Aorta (tissue), 5 donors: ENCODE measurements at places on chromosomes 11 and 22. TPM values are rescaled to one million over a fixed set of nuclear protein-coding genes. Genes with fewer than 3 reads are reported as not detected.

GRCh38 chr22:43101306-43101705, 9.2 kb upstream of the BIK start:
- no peak overlapping the region for H3K27ac ChIP-seq
- no peaks in the 10 kb centered on the region for H3K27me3 ChIP-seq
- H3K36me3 ChIP-seq = no peaks in the 10 kb centered on the region
- H3K4me1 ChIP-seq = no peaks in the 10 kb centered on the region

DNA sequence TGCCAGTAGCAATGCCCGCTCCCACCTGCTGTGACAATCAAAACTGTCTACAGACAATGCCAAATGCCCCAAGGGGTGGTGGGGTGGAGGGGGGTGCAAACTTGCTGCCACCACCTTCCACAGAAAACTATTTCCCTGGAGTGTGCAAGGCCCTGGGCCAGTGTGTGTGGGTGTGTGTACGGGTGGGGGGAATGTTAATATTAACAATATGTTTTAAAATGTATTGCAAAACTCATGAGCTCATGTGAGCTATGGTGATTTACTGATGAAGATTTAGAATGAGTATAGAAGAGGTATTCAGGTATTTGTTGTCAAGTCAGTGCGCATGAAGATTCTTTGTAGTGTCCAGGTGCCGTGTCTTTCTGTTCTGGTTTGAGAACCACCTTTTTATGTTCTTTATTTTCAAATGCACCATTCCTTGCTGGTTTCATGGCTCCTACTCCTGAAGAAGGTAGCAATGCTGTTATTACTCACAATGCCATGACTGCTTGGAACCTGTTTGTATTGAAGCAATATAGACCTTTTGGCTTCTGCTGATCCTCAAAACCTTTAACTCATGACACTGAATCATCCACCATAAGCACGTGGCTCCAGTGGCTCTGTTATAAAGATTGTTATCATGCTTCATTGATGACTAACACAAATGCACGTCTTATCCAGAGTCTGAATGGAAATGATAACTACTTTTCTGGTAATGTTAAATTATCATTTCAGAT, 29.9 kb upstream of the AQP11 start:
- H3K4me3 ChIP-seq = no peak overlapping the region
- H3K4me1 ChIP-seq = no peaks in the 10 kb centered on the region
- H3K27ac ChIP-seq = no peak overlapping the region
- no peaks in the 10 kb centered on the region for H3K27me3 ChIP-seq

GRCh38 chr11:77170107-77170506, 42.1 kb downstream of the MYO7A start:
- H3K4me1 ChIP-seq = no peaks in the 10 kb centered on the region
- no peaks in the 10 kb centered on the region for H3K36me3 ChIP-seq

DNA sequence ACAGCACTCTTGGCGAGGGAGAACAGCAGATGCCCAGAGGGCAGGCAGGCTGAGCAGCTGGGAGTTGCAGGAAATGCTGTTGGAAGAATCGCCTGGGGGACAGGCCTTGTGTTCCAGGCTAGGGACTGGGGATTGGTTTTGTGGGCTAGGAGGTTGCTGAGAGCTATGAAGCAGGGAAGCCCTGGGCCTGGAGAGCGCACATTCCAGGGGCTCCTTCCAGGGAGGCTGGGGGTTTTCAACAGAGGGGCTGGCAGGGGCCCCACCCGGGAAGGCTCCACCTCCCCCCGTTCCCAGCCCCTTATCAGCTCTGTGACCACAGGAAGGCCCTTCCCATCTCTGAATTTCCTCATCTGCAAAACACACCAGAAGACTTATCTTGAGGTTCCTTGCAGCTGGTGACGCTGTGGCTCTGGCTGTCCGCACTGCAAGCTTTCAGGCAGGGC, 21.7 kb downstream of the WNT11 start:
- H3K4me1 ChIP-seq = no peaks in the 10 kb centered on the region
- no peak overlapping the region for H3K27ac ChIP-seq
- DNase-seq = no peak
- H3K4me3 ChIP-seq = no peak overlapping the region

GRCh38 chr22:38881997-38882879, 10.2 kb upstream of the CBX6 start:
- H3K4me3 ChIP-seq = no peak overlapping the region
- DNase-seq = peak; percentile 89
- no peaks in the 10 kb centered on the region for H3K27me3 ChIP-seq
- H3K4me1 ChIP-seq = peaks cover 7% of the 10 kb centered on the region

Gene NCAPD3
- 11.7 TPM for polyA plus RNA-seq

Gene PAX6
- polyA plus RNA-seq = not detected

Gene ABCG4
- polyA plus RNA-seq = not detected

Gene PKDREJ
- polyA plus RNA-seq = 0.05 TPM

Gene GGTLC2
- not detected for polyA plus RNA-seq
